ENCODE measurements at places on chromosomes 3 and 15.

DNA sequence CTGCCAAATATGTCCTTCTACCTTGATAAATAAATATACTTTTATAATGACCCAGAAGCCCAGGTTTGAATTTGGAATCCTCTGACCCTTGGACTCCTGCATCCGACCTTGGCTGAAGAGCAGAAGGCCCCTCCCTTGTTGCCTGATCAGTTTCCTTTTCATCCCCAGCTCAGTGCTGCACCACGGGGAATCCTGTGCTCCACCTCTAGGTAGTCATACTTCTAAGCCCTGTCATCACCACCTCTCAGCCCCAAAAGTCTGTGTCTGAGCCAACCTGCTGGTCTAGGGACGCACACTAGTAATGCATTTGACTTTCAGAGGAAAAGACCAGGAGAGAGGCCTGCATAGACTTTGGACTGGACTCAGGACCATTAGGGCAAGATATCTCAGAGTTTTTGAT, 310.6 kb downstream of the NLGN1 start:
- DNase-seq, result no peak

DNA sequence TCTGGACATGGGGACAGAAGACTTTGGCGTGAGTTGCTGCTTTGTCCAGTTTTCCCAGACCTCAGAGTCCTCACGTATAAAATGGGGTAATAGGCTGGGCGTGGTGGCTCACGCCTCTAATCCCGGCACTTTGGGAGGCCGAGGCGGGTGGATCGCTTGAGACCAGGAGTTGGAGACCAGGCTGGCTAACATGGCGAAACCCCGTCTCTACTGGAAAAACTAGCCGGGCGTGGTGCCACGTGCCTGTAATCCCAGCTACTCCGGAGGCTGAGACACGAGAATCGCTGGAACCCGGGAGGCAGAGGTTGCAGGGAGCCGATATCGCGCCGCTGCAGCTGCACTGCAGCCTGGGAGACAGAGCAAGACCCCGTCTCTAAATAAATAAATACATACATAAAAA, 22.7 kb upstream of the IGF1R start:
- no peak for DNase-seq

DNA sequence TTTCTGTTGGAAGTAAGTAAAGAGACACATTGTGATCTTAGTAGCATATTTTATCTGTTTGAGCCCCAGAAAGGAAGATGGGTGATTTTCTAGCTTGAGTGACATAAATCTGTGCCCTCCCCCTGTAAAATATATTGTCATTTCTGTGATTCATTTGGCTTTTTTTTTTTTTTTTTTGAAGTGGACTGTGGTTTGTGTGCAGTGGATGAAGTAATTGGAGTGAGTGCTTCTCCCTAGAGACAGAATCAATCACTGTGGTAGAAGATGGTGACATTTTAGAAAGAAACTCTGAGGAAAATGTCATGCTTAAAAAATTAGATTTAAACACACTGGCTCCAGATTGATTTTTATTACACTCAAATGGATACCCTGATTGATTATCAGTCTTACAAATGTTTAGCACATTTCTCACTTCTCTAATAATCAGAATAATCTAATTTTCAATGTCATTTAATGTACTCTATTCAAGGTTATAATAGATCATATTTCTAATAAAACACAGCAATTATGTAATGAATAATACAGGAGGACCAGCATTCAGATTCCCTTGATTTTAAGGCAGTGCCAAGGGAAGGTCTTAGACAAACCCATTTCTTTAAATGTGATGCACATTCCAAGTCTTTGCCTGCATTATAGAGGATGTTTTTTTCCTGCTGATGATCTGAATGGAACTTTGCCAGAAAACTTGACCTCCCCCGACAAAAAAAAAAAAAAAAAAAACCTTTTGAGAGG, 116.6 kb downstream of the TOP2B start:
- DNase-seq, result no peak

DNA sequence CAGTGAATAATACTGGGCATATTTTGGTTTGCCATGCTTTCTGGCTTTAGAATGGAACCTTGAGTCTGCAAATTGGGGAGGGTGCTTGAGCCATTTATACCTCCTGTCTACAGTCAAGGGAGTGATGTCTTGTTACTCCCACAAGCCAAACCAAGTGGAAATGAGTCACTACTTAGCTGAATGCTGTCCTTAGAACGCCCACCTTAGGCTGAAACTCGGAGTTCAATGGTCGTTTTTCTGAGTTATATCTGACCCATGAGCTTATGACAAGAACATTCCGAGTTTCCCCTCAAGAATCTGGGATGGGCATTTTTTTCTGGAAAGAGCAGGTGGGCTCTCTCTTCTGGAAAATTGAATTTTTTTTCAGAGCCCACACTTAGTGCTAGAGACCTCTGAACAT, 17.4 kb upstream of the CLDN18 start:
- DNase-seq, result no peak

GRCh38 chr3:69329892-69330291, 56.0 kb downstream of the FRMD4B start:
- no peak for DNase-seq

GRCh38 chr15:78623786-78624497, 3.1 kb upstream of the CHRNA3 start:
- no peak for DNase-seq
